Globus pallidus (tissue), 1 donor: ENCODE measurements at places on chromosomes 12 and 14.

DNA sequence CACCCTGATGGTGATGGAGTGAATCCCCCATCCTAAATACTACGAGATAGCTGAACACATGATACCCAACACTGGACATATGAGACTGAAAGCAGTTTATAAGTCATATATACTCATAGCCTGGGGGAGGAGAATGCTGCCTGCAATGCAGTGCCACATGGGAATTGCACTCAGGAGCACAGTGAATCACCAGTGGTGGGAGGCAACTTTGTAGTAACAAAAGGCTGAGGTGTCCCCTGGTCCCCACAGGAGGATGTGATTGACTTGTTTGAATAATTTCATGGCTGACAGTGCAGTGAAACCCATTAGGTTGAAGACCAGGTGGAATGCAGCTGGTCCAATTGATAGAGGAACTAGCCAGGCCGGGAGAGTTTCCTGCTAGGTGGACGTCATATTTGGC, 20.2 kb downstream of the CCDC38 start:
- DNase-seq = no peak

- DNase-seq = no peak
Measured at GRCh38 chr12:3263939-3264922, 187.1 kb downstream of the TSPAN9 start.

DNA sequence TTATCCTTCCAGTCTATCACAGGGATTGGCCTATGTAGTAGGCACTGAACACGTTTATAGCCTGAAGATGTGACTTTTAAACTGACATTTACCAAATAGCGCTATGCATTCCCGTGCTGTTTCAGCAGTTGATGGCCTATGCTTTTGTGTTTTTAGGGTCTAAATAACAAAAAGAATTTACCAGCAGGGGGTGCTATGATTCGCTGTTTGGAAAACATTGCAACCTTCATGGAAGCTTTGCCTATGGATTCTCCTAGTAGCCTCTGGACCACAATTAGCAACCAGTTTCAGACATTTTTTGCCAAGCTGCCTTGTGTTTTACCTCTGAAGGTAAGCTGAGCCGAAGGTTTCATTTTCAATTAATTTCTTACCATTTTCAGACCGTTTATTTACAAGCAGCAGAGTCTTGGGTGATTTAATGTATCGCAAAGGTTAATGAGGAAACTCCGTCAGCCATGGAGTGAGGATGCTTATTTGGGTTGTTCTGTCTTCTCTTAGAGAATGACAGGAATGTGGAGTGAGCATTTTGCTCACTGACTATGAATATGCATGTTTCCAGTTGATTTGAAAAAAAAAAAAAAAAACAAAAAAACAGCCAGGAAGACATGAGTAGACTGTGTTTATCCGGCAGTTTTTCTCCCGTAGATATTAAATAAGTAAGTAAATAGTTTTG, 133.1 kb downstream of the PRIMA1 start:
- DNase-seq = peak; percentile 87

- DNase-seq = no peak
Measured at GRCh38 chr12:92412856-92413255, 267.2 kb upstream of the BTG1 start.

DNA sequence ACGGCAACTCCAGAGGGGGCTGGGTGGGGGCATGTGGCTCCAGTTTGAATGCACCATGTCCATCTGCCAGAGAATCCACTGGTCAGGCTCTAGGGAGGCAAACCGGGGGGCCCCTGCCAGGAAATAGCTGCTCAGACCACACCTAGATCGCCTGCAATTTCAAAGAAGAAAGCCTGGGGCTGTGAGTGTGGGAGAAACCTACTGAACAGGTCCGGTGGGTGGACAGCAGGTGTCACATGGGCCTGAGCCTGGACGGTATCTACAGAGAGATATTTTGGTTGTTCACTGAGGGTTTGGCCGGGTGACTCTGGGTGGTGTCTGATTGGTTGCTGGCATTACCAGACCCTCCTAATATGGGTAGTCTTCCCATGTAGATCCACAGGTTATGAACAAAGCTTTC, 32.0 kb downstream of the DAO start:
- no peak for DNase-seq

DNA sequence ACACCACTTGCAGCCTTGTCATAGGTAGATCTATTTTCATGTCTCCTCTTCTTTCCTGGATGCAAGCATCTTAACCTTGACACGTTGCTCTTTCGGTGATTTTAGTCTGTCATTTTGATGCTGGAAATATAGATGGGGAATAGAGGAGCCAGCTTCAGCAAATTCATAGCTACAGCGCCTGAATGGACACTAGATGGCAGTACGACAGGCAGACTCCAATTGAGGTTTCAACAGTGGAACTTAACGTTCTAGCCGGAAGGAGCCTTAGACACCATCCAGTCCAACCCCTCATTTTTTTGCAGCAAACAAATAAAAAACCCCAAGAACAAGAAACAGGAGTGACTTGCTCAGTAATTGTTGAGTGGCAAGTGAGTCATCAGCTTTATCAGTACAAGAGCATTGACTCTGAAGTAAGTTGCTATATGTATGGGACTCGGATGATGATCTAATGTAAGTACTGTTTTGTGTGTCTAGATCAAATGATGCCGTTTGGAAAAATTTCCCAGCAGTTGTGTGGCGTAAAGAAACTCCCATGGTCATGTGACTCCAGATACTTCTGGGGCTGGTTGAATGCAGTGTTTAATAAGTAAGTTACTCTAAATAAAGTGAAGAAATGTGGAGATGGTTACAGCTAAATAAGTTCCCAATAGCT, 9.0 kb downstream of the DMAC2L start:
- peak; percentile 89 for DNase-seq

DNA sequence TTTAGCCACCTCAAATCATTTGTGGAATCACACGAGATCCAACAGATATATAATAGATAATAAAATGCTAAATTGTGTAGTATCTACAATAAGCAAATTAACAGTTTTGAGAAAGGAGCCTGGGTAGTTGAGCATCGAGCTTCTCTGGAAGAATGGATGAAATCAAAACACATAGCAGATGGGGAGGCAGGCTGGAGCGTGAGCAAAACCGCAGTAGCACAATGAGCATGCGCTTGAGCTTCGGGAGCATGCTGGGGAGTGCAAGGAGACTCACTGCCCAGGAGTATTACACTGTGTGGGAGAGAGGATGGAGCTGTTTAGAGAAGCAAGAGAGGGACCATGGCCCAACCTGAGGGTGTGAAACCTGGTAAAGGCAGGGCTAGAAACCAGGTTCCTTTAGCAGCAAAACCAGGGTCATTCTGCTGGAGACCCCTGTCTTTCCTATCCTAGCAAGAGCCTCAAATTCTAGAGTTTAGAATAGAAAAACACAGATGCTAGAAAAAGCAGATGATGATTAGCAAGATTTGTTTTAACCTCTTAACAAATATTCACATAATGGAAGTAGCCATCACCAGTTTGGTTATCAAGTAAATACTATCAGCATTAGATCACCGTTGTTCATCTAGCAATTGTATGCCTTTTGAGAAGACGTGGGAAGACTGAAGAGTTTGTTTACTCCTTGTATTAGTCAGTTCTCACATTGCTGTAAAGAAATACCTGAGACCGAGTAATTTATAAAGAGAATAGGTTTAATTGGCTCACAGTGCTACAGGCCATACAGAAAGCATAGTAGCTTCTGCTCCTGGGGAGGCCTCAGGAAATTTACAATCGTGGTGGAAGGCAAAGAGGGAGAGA, 484.8 kb downstream of the EGLN3 start:
- DNase-seq = no peak

DNA sequence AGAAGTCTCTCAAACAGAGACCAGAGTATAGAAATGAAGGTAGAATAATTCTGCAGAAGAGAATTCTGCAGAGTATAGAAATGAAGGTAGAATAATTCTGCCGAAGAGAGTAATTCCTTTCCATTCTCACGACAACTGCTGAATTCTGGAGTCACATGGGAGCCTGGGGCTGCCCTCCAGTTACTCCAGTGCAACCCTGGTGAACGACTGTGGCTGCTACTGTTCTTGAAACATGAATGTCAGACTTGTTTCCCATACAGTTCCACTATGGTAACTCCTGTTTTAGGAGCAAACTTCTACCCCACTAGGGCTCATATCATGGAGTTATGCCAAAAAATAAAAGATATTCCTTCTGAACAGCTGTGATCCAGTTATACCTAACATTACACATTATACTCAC, 164.4 kb downstream of the KICS2 start:
- DNase-seq = peak; percentile 19

DNA sequence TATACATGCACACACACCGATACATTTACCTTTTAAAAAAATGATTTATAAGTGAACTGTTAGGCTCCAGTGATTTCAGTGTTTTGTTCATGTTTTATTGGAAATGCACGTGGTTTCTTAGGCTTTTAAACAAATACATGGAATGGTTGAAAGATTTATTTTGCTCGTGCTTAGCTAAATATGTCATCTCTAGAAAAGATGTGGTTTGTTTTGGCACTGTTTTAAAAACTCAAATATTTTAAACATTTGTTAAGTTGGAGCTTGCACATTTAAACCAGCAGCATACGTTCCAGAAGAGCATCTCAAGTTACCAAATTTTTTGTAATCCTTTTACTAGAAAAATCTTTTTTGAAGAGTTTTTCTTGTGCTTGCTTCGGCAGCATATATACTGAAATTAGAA, 44.5 kb downstream of the FOXA1 start:
- DNase-seq = no peak

DNA sequence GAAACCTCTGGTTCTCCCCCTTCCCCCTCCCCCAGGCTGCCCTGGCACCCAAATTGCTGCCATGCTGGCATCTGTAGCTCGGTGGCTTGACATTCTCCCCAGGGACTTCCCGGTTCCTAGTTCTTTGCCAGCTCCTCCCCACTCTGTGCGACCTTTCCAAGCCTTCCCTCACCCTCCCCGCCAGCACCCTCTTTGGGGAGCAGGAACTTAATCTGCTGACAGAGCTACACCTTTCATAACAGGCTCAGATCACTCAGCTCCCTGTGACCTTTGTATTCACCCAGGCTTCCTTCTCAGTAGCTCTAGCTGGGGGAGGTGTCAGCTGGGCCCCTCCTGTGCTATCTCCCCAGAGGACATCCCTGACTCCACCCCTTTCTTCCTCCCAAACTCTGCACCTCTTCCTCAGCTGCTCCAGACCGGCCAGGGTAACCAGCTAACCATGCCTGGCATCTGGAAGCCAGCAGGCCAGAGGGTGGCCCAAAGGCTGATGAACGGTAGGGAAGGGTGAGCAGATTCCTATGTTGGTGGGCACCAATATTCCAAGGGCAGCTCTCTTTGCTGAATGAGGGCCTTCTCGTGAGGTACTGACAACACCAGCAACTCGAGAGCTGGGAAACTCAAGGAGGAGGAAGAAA, 1.8 kb upstream of the COX14 start:
- DNase-seq = no peak

- DNase-seq = peak; percentile 75
Measured at GRCh38 chr12:54220092-54220557, 31.3 kb upstream of the SMUG1 start.

GRCh38 chr14:90649083-90649482, 167.1 kb downstream of the TTC7B start:
- DNase-seq = no peak

- no peak for DNase-seq
Measured at GRCh38 chr12:131867891-131868675, 26.3 kb upstream of the ULK1 start.

DNA sequence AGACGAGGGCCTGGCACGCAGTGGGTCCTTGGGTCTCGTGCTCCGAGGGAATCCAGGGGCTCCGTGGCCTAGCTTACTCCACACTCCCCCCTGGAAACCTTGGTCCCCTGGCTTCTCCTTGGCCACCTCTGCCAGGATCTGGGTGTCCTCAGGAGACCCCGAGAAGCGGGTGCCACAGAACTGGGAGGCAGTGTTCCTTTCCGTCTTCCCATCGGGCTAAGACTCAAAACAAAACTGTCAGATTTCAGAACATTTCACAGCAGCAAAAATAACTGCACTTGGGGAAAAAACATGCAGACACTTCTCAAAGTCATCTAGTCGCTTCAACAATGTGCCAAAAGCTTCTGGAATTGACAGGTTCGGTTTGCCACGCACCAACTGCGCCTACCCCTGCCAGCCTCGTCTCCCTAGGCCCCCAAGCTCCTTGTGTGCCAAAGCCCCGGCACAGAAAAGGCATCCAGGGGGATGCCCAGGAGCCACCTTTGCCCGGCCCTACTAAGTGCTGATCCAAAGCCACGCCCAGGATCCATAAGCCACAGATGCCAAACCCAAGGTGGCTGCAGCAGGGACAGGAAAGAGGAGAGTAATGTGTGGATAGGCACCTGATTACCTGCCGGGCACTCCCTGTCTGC, 58.4 kb upstream of the DIO3 start:
- DNase-seq = no peak

GRCh38 chr12:26319511-26319910, 124.1 kb downstream of the SSPN start:
- no peak for DNase-seq

DNA sequence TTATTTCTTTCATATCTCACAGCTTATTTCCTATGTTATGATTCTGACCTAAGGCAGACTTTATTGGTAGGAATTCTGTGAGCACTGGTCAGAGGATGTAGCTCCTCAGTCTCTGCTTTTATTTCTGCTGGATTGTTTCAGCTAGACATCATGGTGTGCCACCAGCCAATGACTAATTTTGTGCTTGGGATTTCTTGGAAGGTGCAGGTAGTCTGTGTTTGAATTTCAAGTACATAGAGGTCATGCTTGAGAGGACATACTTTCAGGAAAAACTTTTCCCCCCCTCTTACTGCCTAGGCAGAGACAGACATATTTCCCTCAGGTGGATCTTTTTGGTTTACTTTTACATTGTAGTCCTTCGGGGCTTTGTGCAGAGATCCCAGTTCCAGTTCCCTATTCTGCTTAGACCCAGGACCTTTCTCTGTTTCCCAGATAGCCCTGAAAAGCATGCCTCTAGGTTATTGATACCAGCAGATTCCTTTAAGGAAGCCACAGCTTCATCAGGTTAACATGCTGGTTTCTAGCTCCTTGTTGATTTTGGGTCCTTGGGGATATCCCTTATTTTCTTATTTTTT, 28.6 kb downstream of the BRMS1L start:
- no peak for DNase-seq

DNA sequence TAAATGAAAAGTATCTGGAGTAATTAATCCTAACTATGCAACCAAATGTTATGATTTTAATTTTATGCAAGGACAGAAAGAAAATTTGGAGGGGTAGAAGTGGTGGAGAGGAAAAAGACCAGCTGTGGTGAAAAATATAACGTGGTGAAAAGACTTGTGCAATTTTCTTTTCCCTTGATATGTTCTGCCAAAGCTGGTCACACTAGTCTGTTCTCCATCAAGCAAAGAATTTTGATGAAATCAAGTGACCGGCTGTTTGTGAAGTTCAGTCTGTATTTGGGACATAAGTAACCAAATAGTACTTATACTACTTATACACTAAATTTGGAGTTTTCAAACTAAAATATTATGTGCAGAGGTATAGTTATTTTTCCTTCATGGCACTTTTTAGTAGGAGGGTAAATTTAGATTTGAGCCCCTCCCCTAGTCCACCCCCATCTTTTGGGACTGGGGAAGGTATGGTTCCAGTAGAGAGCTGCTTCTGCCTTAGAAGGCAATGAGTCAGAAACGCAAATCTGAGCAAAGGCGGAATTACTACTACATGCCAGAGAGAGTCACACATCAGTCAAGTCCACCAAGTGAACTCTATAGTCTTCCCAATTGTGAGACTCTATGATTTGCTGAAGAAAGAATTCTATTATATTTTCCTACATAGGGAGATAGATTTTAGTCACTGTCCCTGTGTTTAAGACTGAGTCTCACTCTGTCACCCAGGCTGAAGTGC, 229.7 kb downstream of the SLC25A21 start:
- no peak for DNase-seq
